Stimulated activated naive CD8-positive, alpha-beta T cell treated with anti-CD3 and anti-CD28 coated beads, Interleukin-15, amount 100 ng/mL, for 72 hours (primary cell): ENCODE measurements at places on chromosomes 13 and 19.

GRCh38 chr19:46607448-46607841 is 6.3 kb downstream of the CALM3 start:
- no peak for DNase-seq

GRCh38 chr13:102729560-102730270 is 34.9 kb upstream of the METTL21C start:
- DNase-seq = no peak

DNA sequence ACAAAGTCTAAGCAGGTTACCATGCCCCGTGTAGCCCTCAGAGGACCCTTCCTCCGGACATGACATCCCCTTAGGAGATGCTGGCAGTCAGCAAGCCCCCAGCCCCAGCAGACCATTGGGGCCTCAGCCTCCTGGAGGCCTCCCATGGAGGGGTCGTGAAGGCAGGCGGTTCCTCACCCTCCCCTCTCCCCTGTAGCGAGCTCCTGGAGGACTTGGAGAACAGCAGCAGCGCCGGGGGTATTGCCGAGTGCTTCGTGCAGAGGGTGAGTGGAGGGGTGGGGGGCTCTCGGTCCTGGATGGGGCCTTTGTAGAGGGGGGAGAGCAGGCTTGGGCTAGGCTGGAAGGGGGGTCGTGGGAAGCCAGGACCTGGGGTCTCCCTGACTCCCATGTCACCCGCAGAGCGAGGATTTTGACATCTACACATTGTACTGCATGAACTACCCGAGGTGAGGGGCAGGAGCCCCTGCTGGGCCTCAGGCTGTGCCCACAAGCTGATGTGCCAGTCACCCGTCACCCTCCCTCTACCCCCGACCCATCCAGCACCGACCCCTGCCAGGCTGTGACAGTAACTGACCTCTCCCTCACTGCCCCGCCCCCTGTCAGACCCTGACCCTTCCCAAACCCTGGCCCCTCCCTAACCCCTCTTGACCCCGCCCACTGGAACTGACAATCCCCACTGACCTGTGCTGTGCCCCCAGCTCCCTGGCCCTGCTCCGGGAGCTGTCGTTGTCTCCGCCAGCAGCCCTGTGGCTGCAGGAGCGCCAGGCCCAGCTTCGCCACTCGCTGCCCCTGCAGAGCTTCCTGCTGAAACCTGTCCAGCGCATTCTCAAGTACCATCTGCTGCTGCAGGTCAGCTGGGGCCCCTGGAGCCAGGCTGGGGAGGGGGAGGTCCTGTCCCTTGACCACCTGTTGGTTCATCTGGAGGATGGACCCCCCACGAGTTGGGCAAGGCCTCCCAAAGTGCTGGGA is 4.0 kb downstream of the PLEKHG2 start:
- no peak for DNase-seq

GRCh38 chr19:50266041-50266440 is 62.6 kb downstream of the MYH14 start:
- DNase-seq = no peak

GRCh38 chr19:54392105-54392504 is 23.2 kb upstream of the TTYH1 start:
- no peak for DNase-seq

DNA sequence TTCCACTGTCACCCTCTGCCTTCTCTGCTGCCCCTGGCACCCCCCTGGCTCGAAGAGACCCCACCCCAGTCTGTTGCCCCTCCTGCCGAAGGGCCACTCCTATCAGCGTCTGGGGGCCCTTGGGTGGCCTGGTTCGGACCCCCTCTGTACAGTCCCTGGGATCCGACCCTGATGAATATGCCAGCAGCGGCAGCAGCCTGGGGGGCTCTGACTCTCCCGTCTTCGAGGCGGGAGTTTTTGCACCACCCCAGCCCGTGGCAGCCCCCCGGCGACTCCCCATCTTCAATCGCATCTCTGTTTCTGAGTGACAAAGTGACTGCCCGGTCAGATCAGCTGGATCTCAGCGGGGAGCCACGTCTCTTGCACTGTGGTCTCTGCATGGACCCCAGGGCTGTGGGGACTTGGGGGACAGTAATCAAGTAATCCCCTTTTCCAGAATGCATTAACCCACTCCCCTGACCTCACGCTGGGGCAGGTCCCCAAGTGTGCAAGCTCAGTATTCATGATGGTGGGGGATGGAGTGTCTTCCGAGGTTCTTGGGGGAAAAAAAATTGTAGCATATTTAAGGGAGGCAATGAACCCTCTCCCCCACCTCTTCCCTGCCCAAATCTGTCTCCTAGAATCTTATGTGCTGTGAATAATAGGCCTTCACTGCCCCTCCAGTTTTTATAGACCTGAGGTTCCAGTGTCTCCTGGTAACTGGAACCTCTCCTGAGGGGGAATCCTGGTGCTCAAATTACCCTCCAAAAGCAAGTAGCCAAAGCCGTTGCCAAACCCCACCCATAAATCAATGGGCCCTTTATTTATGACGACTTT is 2.0 kb downstream of the ZFP36 start:
- DNase-seq = no peak

- no peak for DNase-seq
Observed at GRCh38 chr19:979318-979741, 4.8 kb upstream of the WDR18 start.

GRCh38 chr13:76380446-76381065 is 505.6 kb downstream of the KCTD12 start:
- no peak for DNase-seq

DNA sequence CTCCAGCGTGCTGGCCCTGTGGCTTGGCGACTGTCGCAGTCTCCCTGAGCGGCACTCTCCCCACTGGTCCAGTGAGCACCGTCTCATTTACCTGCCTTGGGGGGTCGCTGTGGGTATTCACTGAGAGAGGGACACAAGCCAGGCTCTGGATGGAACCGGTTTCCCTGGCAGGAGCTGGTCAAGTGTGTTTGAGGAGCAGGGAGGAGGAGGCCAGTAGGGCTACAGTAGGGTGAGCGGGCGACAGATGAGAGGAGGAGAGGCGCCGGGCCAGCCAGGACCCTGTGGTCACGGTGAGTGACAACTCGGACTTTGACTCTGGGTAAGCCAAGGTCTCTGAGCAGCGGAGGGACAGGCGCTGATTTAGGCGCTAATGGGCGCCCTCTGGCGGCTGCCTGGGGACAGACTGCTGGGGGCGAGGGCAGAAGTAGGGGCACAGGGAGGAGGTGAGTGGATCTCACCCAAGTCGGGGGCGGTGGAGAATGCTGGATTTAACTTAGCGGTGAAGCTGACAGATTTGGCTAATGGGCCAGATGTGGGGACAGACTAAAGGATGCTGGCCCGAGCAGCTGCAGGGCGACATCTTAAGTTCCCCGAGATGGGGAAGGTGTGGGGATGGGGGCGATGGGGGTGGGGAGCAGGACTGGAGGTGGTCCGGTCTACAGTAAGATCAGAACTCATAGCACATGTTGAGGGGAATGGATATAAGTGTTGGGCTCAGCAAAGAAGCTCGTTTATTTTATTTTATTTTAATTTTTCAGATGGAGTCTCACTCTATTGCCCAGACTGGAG is 4.7 kb upstream of the PRMT1 start:
- peak; percentile 77 for DNase-seq

- no peak for DNase-seq
Observed at GRCh38 chr13:37127691-37128241, 22.3 kb upstream of the CSNK1A1L start.

GRCh38 chr13:63195726-63196125 is 1780.1 kb upstream of the PCDH20 start:
- DNase-seq = no peak

GRCh38 chr19:39398297-39398864 is 7.2 kb downstream of the MED29 start:
- peak; percentile 44 for DNase-seq

DNA sequence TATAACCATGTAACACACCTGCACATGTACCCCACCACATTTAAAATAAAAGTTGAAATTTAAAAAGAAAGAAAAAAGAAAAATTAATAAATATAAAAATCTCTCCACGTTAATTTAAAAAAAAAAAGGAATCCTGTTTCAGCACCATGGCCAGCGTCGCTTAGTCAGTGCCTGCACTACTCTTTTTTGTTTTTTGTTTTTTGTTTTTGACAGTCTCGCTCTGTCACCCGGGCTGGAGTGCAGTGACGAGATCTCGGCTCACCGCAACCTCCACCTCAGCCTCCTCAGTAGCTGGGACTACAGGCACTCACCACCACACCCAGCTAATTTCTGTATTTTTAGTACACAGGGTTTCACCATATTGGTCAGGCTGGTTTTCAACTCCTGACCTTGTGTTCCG is 835.9 kb downstream of the UQCRFS1 start:
- no peak for DNase-seq

GRCh38 chr13:28716511-28716910 is 2.3 kb downstream of the SLC46A3 start:
- DNase-seq = no peak

DNA sequence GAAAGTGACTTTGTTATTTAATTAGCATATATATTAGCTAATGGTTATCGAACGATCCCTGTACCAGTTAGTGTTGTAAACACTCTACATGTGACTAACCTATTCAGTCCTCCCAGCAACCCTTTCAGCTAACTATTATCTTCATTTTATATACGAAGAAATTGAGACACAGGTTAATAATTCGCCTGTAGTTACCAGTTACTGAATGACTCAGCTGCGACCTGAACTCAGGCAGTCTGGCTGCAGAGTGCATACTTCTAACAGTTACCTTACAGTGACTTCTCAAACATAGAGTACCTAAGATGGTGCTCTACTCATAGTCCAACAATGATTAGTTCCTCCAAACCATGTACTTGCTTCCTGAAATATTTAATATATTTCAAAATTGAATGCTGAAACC is 117.7 kb downstream of the FNDC3A start:
- DNase-seq = no peak

- DNase-seq = no peak
Observed at GRCh38 chr19:5246554-5247155, 94.0 kb downstream of the PTPRS start.

- DNase-seq = no peak
Observed at GRCh38 chr19:5850743-5851293, 431 bp downstream of the FUT3 start.

GRCh38 chr13:37599519-37599918 is 951 bp upstream of the POSTN start:
- DNase-seq = no peak

- DNase-seq = no peak
Observed at GRCh38 chr13:111423168-111423785, 102.8 kb downstream of the TEX29 start.

DNA sequence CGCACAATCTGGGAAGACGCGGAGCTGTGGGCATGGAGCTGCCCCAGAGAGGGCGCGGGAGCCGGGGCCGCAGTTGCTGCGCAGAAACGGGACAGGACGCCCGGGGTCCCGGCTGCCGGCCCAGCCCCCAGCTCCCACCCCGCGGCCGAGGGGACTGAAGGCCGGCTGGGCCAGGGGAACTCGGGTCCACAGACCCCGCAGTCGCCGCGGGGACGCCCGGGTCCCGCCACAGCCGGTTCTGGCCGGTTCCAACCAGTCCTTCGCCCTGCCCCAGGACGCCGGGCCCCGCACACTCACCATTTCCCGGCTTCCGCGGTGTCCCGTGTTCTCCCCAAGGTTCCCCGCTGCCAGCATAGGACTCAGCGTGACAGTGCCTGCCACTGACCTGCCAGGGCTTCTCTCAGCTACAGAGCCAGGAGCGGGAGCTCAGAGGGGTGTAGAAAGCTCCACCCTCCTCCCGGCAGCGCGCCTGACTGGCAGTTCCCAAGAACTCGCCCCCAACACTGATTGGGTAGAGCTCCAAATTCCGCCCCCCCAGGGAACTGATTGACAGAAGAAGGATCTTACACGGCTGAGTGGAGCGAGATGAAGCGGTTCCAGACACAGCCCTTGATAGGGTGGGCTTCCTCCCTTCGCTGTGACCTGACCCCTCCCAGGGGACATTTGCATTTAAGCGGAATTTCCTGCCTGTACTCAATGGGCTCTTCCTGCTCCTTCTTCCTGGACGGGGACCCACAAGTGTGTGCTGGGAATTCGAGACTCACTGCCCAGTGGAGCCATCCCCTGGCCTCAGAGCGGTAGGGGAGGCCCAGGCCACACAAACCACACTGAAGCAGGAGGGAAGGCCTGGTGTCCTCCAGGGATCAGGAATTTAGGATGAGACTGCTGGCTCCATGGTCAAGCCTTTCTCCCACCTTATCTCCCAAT is at the start of gene ZNF442:
TSS of gene ZNF442 (minus strand) at position 448 of the 927 bp plus-strand sequence. CDS start 2,052 bp downstream, outside the sequence.
- peak; percentile 88 for DNase-seq

DNA sequence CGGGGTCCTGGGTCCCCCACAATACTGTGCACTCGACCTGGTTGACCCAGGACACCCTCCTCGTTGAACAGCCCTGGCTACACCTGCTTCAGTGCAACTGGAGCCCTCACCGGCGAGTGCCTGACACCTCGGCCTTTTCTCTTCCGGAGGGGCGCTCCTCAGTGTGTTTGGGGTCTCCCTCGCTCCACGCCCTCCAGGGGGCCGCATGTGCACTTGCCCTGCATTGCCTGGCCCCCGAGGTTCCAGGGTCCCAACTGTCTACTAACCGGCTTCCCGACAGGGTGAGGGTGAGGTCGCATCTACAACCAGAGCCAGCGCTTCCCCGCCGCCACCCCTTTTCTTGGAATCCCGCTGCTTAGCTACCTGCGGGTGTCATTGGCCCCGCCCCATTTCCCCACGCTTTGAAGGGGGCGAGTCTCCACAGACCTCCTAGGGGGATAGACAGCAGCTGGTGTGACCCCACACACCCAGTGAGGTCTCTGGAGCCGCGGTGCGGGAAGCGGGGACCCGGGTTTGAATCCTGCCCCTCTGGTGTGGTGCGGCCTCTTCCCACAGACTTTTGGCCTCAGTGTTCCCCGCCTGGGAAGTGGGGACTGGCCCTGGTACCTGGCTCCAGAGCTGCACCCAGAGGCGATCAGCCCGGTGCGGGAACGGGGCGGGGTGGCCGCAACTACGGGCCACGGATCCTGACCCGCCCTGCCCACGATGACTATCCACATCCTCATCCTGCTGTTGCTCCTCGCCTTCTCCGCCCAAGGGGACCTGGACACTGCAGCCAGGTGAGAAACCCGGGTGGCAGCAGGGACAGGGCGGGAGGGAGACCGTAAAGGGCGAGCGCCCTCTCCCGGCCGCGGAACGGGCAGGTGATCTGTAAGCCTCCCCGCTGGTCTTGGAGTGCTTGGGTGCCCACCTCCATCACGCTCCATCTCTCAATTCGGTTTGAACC is at the start of gene ADM5:
TSS of gene ADM5 (plus strand) at position 462 of the 946 bp plus-strand sequence. CDS start at position 706, 244 bp downstream.
- DNase-seq = no peak

GRCh38 chr13:97749174-97749573 is 204.3 kb upstream of the IPO5 start:
- DNase-seq = no peak

DNA sequence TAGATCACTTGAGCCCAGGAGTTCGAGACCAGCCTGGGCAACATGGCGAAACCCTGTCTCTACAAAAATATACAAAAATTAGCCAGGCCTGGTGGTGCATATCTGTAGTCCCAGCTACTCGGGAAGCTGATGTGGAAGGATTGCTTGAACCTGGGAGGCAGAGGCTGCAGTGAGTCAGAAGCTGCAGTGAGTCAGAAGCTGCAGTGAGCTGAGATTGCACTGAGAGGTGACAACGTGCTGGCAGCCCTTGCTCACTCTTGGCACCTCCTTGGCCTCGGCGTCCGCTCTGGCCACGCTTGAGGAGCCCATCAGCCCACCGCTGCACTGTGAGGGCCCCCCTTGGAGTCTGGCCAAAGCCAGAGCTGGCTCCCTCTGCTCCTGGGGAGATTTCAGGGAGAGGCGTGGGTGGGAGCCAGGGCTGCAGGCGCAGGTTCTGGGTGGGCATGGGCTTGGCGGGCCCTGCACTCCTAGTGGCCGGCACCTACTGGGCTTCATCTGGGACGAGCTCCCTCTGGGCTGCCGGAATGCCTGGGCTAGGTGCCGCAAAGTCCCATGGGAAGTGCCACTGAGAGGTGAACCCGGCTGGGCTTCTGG is 39.5 kb upstream of the RPL21 start:
- DNase-seq = no peak
